ENCODE measurements at places on chromosomes 6 and 20.

DNA sequence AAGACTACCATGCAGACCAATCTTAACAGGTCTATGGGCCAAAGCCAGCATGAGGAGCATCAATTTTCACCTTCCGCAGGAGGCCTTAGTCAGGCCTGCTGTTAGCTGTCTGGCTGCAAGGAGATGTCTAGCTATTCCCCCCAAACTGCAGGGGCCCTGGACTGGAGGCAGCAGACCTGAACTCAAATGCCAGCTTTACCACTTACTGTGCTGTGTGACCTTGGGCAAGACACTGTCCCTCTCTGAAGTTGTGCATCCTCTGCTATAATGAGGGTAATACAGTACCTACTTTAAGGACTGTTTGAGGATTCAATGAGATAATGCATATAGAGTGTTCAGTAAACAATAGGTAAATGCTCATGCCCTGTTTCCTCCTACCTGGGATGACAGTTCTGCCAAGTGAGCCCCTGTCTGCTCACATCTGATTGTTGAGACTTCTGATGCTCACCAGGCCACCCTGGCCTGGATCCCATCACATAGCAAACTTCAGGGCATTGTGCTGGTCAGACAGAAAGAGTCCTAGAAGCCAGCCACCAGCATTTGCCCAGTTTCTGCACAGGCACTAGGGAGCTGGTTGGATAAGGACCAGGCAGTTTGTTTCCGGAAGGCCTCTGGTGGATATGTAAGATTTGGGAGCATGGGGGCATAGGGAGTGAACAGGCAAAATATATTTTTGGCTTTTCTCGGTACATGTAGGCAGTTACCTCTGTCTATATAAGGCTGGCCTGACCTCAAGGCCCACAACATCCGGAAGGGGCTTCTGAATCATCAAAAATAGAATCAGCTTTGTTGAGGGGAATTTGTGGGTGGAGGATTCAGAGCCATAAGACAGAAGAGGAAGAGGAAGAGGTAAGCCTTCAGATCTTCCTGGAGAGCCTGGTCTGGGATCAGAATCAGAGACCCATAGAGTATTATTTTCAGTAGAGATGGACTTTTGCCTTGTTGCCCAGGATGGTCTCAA is 2.3 kb upstream of the OCSTAMP start:
- DNase-seq: no peak

DNA sequence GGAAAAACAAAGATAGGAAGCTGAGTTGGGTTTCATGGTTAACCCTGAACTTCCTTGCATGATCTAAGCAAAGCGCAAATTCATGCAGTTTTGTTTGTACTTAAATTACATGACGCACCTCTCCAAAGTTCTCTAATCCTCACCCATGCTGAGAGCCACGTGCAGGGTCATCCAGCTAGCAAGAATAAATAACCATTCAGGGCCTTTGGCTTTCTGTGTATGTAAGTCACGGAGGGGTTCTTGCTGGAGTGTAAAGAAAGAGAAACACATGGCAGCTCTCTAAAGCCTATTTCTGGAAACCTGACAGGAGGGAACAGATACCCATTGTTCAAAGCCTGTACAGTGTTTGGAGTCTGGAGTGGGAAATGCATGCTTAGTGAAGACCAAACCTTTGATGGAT is 171.7 kb upstream of the CCN2 start:
- DNase-seq: no peak

GRCh38 chr20:50798650-50799049 is 3.8 kb downstream of the BCAS4 start:
- no peak for DNase-seq

GRCh38 chr6:113356139-113356538 is 501.0 kb upstream of the MARCKS start:
- DNase-seq: no peak

DNA sequence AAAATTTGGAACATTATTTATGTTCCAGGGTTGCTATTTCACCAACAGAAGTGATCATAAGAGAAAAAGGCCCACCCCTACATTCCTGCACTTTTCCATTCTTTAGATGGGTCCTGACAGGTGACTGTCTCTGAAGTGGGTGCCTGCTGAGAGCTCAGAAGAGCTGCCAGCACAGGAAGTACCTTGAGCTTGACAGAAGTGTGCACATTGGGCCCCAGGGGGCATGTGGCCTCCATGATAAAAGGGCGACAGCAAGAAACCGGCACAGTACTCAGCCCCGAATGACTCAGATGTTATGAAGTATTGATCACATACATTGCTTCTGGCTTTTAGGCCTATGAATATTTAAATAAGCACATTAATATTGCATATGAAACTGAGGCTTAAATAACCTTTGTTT is 150.4 kb downstream of the PCSK2 start:
- DNase-seq: no peak

GRCh38 chr6:99378636-99379035 is 15.4 kb downstream of the COQ3 start:
- DNase-seq: no peak
